ENCODE measurements at places on chromosomes 6 and 20. TPM values are rescaled to one million over a fixed set of nuclear protein-coding genes. Genes with fewer than 3 reads are reported as not detected.

DNA sequence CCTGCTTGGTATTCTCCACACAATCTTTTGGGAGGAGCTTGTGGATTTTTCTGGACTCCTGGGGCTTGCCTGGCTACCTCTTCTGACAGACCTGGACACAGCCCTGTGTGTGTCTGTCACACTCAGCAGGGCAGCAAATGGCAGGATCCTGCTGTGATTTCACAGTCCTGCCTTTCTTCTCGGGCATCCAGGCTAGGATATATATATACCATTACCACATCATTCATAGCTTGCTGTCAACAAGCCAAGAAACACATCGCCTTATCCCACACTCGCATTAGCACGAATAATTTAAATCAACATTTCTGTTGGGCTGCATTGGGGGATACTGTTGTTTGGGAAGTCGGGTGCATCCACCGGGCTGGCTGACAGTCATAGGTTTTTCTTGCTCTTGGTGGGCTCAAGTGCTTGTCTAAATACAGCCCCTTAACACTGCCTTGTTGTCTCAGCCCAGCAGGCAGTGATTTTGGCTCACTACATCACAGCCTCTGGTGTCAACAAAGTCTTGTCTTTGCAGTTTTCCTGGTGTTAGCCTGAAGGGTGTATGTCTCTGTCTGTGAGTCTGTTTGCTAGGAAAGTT is 154.9 kb upstream of the FERMT1 start:
- no peak for DNase-seq
- H3K4me1 ChIP-seq, result no peaks in the 10 kb centered on the region
- H3K27me3 ChIP-seq, result no peaks in the 10 kb centered on the region

Gene EEF1A2
- total RNA-seq, result 1.0 TPM

DNA sequence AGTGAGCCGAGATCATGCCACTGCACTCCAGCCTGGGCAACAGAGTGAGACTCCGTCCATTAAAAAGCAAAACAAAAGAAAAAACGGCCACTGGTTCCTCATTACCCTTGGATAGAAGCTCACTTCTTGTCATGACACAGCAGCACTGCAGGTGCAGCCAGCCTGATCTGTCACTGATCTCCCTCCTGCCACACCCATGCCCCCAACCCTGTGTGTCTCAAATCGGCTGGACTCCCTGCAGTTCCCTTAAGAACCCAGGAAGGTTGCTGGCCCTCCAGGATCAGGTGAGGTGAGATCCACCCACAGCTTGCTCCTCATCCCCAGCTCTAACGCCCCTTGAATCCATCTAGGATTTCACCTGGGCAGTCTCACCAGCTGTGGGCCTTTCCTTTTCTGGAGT is 26.3 kb upstream of the NNAT start:
- no peaks in the 10 kb centered on the region for H3K4me1 ChIP-seq
- H3K27ac ChIP-seq, result no peak overlapping the region
- H3K4me3 ChIP-seq, result no peak overlapping the region
- no peak for DNase-seq

- H3K27ac ChIP-seq, result no peak overlapping the region
- no peak for DNase-seq
- H3K4me3 ChIP-seq, result no peak overlapping the region
- no peaks in the 10 kb centered on the region for H3K27me3 ChIP-seq
- no peaks in the 10 kb centered on the region for H3K4me1 ChIP-seq
These were observed 42.9 kb upstream of the PDE10A start for GRCh38 chr6:165705941-165706340.

DNA sequence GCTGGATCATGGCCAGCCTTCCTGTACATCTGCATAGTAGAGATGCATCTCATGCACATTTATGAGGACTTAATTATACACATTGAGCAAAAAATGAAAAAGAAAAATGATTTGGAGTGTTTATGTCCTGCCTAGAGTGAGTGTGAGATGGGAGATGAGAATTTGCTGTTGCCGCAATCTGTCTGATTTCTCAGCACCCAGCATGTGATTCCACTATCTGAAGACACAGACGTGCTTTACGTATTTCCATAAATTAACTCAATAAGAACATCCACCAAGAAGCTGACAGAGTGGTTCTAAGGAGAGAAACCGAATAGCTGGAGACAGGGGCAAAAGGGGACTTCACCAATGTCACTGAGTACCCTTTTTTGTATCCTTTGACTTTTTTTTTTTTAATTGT is 15.2 kb downstream of the EDEM2 start:
- H3K4me1 ChIP-seq, result no peaks in the 10 kb centered on the region
- H3K27ac ChIP-seq, result no peak overlapping the region
- H3K36me3 ChIP-seq, result no peaks in the 10 kb centered on the region

- H3K27ac ChIP-seq, result peak overlapping the region; percentile 77
- peak overlapping the region; percentile 96 for H3K4me3 ChIP-seq
- peaks cover 8% of the 10 kb centered on the region for H3K4me1 ChIP-seq
- H3K27me3 ChIP-seq, result no peaks in the 10 kb centered on the region
These were observed 611 bp upstream of the RAB22A start for GRCh38 chr20:58308680-58309527.

- DNase-seq, result no peak
- no peak overlapping the region for H3K27ac ChIP-seq
- no peaks in the 10 kb centered on the region for H3K27me3 ChIP-seq
- no peak overlapping the region for H3K4me3 ChIP-seq
These were observed 312.4 kb downstream of the GRIK2 start for GRCh38 chr6:101705866-101706265.

All from Peyer's patch (tissue), 4 donors.